ENCODE measurements at places on chromosomes 2 and 18. TPM values are rescaled to one million over a fixed set of nuclear protein-coding genes. Genes with fewer than 3 reads are reported as not detected.

DNA sequence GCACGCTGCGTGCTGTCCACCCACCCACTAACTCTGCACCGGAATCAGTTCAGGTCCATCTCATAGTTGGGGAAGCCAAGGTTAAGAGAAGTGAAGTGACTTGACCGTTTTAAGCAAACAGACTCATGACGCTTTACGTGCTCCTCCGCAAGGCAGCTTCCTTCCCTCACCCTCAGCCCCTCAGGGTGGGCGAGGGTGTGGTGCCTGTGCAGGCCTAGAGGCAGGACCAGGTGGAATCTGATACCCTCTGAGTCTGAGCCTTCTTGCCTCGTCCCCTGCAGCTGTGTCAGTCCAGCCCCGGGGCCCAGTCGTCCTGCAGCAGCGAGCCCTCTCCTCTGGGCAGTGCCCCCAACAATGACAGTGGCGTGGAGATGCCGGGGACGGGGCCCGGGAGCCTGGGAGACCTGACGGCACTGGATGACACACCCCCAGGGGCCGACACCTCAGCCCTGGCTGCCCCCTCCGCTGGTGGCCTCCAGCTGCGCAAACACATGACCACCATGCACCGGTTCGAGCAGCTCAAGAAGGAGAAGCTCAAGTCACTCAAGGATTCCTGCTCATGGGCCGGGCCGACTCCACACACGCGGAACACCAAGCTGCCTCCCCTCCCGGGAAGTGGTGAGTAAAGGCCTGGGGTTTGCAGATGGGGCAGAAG lies 250.5 kb downstream of the GLI2 start:
- no peak for DNase-seq

Gene SLC20A1
- 83.0 TPM for total RNA-seq

GRCh38 chr2:134522496-134523455 lies 196.0 kb downstream of the TMEM163 start:
- DNase-seq = no peak

DNA sequence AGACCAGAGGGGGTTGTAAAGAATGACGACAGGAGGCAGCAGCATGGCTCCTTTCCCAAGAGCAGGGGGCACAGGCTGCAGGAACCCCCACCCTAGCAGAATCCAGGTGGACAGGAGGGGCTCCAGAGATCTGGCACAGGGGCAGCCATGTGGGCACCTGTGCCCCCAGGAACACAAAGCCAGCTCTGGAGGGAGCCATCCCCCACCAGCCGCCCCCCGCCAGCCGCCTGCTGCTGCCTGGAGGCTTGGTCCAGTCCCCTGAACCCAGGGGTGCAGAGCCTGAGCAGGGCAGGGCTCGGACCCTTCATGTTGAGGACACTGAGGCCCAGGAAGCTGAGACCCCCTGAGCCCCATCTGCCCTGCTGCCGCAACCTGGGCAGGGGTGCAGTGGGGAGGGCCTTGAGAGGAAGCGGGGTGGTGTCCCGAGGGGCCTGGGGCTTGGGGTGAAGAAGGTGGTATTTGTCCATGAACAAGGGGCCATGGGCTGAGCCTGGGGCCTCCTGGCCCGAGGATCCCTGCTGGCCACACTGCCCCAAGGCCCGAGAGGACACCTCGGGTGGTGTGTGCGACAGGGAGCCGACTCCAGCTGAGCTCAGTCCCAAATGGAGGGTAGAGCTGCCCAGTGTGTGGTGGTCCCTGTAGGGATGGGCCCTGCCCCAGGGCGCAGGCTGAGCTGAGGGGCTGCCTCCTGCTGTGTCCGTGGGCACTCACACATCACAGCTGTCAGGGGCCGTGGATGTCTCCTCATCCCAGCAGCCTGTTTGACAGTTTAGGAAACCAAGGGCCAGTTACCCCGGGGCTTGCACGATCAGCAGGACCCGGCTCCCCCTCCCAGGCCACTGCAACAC lies 39.8 kb upstream of the SNED1 start:
- DNase-seq = no peak

- no peak for DNase-seq
Measured at GRCh38 chr2:241814643-241815476, 5.9 kb downstream of the NEU4 start.

GRCh38 chr2:33681364-33681757 lies 82.3 kb upstream of the FAM98A start:
- DNase-seq = no peak

DNA sequence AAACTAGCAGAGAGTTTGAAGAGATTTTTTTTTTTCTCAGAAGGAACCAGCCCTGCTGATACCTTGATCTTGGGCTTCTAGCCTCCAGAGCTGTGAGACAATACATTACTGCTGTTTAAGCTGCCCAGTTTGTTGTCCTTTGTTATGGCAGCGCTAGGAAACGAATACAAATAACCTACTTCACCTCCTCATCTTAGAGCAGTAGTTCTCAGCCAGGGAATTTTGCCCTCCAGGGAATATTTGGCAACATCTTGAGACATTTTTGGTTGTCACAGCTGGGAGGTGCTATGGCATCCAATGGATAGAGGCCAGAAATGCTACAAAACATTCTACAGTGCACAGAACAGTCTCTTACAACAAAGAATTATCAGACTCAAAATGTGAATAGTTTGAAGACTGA lies 43.9 kb upstream of the BCL11A start:
- DNase-seq = no peak

GRCh38 chr2:199861132-199861774 lies 10.3 kb upstream of the FTCDNL1 start:
- DNase-seq = no peak

Gene MALL
- 0.57 TPM for total RNA-seq

Gene IL1R2
- not detected for total RNA-seq

GRCh38 chr18:22871809-22872525 lies 61.2 kb upstream of the RBBP8 start:
- no peak for DNase-seq

GRCh38 chr18:44735096-44735495 lies 54.4 kb downstream of the SETBP1 start:
- no peak for DNase-seq

- DNase-seq = no peak
Measured at GRCh38 chr2:119190321-119191111, 32.0 kb upstream of the C1QL2 start.

Gene SERPINB11
- total RNA-seq = not detected

Gene RTP5
- total RNA-seq = 0.26 TPM

GRCh38 chr18:31821545-31822171 lies 61.0 kb upstream of the SLC25A52 start:
- DNase-seq = no peak

Gene SPC25
- 0.83 TPM for total RNA-seq

DNA sequence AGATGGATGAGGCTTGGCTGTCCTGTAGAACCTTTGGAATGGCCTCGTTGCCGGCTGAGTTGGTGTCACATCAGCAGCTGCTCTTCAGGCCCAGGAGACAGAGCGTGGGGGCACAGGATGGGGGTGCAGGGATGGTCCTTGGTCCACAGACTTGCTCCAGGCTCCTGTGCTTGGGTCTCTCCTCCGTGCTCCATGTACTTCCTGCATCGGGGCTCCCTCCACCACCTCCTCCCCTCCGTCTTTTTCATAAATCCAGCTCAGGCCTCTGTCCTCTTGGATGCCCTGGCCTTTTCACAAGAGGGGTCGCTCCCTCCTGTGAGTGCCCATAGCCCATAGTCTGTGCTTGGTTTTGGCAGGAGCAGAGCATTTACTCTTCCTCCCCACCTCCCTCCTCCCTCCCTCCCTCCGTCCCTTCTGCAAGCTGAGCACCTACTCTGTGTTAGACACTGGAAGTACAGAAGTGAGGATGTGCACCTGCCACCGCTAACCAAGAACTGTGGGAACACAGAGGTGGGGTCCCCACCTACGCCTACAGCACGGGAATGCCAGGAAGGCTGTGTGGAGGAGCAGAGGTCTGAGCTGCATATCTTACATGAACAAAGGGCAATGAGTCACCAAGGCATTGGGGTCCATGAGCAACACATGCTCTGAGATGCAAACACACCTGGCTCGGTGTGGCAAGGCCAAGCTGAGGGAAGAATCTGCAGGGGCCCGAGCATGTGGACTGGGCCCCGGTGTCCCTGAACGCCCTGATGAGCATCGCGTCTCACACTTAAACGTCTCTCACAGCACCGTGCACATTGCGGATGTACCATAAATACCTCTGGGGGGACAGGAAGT lies 458.7 kb upstream of the HS6ST1 start:
- DNase-seq = no peak

Gene PDCD1
- 6.3 TPM for total RNA-seq

DNA sequence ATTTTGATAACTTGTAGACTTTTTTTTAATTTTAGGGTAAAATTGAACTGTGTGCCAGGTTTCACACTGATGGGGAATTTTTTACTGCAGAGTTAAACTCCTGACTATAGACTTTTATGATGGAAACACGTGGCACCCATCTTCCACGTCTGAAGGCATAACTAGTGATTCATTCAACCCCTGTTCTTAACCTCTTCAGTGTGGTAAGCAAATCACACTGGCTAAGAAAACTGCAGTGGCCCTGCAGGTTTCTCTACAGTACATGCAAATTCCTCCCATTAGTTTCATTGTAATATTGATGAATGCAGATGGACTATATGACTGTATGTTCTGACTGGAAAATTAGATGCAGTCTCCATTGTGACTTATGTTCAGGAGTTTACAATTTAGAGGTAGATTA lies 47.2 kb downstream of the SMAD4 start:
- DNase-seq = no peak

Gene YWHAQ
- total RNA-seq = 139 TPM

Gene BMP10
- total RNA-seq = not detected

Gene CABYR
- total RNA-seq = 1.3 TPM

Gene LINC00305
- not detected for total RNA-seq

DNA sequence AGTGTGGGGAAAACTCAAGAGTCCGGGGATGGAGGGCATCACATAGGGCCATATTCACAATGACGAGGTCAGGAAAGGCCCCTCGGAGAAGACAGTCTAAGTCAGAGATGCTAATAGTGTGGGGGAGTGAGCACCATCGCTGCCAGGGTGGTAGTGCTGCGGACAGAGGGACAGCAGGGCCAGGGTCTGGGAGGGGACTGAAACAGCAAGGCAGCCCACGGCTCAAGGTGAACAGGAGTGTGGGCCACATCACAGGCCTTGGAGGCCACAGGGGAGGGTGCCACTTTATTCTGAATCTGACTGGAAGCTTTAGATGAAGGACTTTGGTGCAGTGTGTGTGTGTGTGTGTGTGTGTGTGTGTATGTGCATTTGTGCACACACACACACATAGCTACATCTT lies 130.9 kb upstream of the GLI2 start:
- DNase-seq = no peak

Gene ACOXL
- total RNA-seq = not detected

- no peak for DNase-seq
Measured at GRCh38 chr2:628651-629050, 48.6 kb downstream of the TMEM18 start.

Gene SULT1C3
- total RNA-seq = not detected

DNA sequence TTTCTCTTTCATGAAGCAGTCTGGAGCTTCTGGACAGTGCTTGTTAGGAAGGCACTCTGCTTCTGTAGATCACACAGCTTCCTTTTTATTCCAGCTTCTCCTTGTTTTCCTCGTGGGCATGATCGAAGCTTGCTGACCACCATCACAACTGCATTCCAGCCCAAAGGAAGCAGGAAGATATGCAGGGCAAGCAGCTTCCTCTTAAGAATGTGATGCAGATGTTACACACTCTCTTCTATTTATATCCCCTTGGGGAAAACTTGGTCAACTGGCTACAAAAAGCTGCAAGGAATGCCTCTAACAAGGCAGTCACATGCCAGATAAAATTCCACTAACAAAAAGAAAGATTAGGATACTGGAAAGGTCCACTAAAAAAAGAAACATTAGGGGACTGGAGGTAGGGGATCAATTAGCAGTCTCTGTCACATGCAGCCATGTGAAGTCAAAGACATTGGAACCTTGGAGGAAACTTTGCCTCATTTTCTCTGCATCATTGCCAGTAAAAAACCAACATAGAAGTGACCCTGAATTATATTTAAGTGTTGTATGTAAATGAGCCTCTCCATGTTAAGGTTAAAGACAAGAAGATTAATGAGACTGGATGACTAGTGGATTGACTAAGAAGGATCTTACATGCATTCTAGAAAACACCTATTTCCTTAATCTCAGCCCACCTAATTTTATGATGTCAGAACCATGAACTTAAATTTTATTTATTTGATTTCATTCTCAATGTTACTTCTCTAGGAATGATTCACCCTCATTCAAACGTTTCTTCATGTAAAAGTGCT lies 98.3 kb downstream of the NAB1 start:
- no peak for DNase-seq

DNA sequence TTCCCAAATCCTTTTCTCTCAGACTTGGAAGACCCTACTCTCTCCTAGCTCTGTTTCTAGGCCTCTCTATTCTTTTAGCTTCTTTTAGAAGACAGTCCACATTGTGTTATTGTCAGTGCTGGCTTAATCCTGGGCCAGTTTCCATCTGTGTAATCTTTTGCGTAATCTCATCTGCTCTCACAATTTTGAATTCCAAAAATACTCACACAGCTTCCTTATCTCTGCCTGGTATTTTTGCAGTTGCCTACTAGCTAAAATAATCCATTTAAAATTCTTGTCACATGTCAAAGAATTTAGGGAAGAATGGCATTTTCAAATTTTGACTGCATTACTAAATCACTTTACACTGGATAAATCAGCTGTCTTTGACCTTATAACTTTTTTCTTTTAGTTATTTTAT lies 200.6 kb upstream of the MEX3C start:
- no peak for DNase-seq

GRCh38 chr2:64514008-64514407 lies 10.1 kb upstream of the AFTPH start:
- no peak for DNase-seq

- DNase-seq = no peak
Measured at GRCh38 chr2:99618579-99619097, 128.8 kb upstream of the REV1 start.

Gene PROM2
- 1.5 TPM for total RNA-seq

DNA sequence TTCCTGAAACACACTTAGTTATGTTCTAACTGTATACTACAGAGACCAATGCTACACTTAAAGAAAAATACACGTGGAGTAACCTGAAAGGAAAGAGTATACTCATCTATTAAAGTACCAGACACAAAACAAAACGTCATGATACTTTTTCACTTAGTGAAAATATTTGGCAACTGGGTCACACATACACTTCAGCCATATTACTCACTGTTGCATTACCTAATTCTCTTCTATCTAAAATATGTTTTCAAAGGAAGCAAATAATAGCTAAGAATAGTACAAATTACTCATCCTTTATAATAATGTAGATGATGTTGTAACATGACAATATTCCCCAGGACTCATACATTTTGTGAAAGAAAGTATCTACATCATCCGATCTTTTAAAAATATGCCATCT lies 76.5 kb upstream of the EPB41L3 start:
- no peak for DNase-seq

DNA sequence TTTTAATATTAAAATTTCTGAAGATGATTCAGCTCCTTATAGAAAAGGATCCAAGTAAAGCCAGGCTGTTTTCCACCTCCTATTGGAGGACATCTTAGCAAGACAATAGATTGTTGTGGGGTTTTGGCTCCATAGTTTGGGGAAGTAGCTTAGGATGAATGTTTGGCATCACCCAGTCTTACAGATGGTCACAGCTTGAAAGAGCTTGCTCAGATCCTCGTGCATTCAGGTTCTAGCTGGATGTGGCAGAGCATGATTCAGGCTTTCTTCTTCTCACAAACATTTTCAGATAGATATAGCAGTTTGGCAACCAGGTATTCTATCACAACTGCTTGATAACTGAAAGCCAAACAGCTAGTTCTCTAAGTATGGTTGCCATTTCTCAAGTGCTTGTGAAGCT lies 23.6 kb upstream of the PDCL3 start:
- DNase-seq = no peak

GRCh38 chr2:163341426-163341825 lies 394.4 kb downstream of the FIGN start:
- DNase-seq = no peak

Measured in T-cell (primary cell).